Epithelial cell of prostate (primary cell): ENCODE measurements at places on chromosomes 13 and 19.
A peak's percentile ranks its signal among the peaks of the same experiment; 100 is the strongest.

GRCh38 chr19:38617764-38618589, at the start of gene MAP4K1:
TSS of gene MAP4K1 (minus strand) at chr19:38617953. CDS start at chr19:38617895, 58 bp downstream.
- DNase-seq, result no peak

- DNase-seq, result no peak
Measured at GRCh38 chr13:22765547-22765946, 415.2 kb upstream of the SGCG start.

GRCh38 chr19:5108123-5108596, 139.2 kb downstream of the KDM4B start:
- no peak for DNase-seq

GRCh38 chr19:9757544-9758501, 10.7 kb downstream of the ZNF846 start:
- no peak for DNase-seq

GRCh38 chr13:107867701-107868661, 347.4 kb downstream of the LIG4 start:
- DNase-seq, result no peak

- no peak for DNase-seq
Measured at GRCh38 chr13:82370316-82370715, 1512.0 kb downstream of the SLITRK1 start.

- DNase-seq, result peak; percentile 20
Measured at GRCh38 chr13:70668983-70669382, 560.7 kb upstream of the KLHL1 start.

- DNase-seq, result peak; percentile 77
Measured at GRCh38 chr13:97122381-97122996, 99.6 kb upstream of the MBNL2 start.

DNA sequence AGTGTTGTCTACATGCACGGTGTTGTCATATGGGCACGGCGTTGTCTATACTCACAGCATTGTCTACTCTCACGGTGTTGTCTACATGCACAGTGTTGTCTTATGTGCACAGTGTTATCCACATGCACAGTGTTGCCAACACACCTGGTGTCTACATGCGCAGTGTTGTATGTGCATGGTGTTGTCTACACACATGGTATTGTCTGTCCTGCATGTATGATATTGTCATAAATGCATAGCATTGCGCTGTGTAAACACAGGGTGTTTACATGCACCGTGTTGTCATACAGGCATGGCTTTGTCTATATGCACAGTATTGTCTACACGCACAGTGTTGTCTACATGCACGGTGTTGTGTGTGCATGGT, 6.8 kb downstream of the ADPRHL1 start:
- no peak for DNase-seq

DNA sequence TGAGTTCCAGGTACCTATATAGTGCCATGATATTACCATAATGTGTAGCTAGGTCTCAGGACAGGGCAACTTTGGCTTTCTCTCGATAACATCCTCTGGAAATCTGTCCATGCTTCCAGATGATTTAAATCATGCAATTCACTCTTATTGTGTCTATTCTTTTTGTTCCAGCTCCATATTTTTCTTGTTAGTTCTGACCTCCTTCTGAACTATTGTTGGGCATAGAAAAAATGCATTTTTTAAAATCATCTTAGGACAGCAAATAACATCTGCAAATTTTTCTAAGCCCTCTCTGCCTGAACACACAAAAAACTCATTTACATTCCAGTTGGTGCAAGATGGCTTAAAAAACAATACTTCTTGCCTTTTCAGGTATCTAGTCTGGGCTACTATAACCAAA, 1561.0 kb upstream of the MIR17HG start:
- DNase-seq, result no peak

GRCh38 chr13:106548064-106548696, 12.7 kb upstream of the EFNB2 start:
- no peak for DNase-seq

- no peak for DNase-seq
Measured at GRCh38 chr13:79448413-79448812, 32.5 kb upstream of the NDFIP2 start.

GRCh38 chr19:9937001-9937411, 691 bp upstream of the OLFM2 start:
- no peak for DNase-seq

DNA sequence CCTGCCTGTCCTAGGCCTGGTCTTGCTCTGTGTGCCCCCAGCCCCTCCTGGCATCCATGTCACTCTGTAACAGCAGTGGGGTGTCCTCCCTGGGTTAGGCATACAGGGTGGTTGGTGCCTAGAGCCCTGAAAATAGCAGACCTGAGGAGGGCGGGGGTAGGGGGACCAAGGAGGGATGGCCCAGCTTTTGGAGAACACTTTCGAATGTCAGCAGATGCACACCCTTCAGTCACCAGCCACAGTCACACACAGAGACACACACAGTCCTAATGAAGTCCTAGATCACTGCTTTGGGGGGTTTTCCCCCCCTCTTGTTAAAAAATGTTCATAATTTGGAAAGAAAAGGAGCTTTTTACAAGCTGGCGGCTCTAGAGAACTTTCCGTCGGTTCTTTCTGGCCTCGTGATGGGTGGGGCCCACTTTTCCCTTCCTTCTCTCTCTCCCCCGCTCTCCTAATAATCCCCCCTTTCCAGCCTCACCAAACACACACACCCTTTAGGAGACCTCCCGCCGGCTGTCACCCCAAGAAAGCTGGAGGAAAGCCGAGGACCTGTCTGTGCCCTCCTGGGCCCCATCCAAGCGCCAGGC, 47.9 kb downstream of the LYL1 start:
- DNase-seq, result no peak

DNA sequence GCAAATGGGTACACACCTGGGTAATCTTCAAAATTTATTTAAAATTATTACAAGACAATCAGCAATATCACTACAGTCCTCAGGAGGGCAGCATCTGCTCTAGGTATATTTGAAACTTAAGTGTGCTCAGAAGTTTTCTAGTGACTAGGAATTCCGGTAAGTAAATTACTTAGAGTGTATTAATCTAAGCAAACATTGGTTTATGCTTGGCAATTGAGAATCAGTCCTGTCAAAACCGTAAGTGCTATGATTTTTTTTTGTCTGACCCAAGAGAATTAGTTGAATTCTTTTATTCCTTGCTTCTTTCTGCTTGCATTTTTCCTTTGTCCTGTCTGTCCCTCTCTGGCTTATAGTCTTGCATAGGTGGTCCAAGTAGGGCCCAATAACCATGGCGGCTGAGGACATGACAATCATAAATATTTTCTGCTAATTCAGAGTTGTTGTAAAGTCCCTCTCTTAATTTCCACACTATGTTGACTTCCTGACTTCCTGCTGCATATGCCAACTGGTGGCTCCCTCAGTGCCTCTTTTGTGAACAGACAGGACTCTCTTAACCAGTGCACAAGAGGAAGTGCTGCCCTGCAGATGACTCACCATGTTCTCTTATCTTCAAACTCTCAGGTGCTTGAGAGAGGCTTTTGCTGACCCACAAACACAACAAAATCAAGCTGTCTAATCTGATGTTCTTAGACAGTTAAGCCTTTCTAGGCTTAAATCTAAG, 82.2 kb downstream of the SLAIN1 start:
- DNase-seq, result peak; percentile 26

GRCh38 chr13:107457686-107458085, 757.6 kb downstream of the LIG4 start:
- no peak for DNase-seq

DNA sequence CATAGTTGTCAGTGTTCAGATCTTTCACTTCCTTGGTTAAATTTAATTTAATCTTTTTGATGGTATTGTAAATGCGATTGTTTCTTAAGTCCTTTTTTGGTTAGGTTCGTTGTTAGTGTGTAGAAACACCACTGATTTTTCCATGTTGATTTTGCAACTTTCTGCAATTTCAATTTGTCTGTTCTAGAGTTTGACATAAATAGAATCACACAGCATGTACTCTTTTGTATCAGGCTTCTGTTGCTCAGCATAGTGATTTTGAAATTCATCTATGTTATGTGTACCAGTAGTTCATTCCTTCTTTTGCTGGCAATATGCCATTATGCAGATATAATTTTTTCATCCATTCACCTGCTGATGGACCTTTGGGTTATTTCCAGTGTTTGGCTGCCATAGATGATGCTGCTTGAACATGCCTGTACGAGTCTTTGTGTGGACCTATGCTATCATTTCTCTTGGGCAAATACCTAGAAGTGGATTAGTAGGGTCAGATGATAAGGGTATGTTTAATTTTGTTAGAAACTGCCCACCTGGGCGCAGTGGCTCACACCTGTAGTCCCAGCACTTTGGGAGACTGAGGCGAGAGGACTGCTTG, 33.1 kb downstream of the BICRA start:
- no peak for DNase-seq

- no peak for DNase-seq
Measured at GRCh38 chr13:81207636-81208035, 866.7 kb upstream of the SPRY2 start.

- DNase-seq, result no peak
Measured at GRCh38 chr13:105466376-105466775, 1069.1 kb downstream of the EFNB2 start.

GRCh38 chr13:59671881-59672280, 491.8 kb downstream of the DIAPH3 start:
- DNase-seq, result no peak

- no peak for DNase-seq
Measured at GRCh38 chr19:11382898-11383705, 1.0 kb downstream of the EPOR start.

DNA sequence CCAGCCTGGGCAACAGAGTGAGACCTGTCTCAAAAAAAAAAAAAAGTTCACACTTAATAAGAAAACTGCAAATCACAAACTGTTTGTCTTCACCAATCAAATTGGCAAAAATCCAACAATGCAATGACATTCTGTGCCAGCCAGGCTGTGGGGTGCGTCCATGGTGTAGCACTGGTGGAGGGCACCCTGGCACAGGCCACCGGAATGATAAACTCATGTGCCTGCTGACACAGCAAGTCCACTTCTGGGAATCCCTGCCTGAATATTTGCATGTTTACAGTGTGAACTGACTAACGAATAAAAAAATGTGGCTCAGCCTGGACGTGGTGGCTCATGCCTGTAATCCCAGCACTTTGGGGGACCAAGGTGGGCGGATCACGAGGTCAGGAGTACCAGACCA, 1.6 kb upstream of the LRRC25 start:
- DNase-seq, result no peak

GRCh38 chr13:39039041-39039440, 785 bp downstream of the NHLRC3 start:
- DNase-seq, result no peak

GRCh38 chr13:107586216-107586615, 629.1 kb downstream of the LIG4 start:
- DNase-seq, result no peak

GRCh38 chr13:23613596-23613995, 43.4 kb downstream of the TNFRSF19 start:
- DNase-seq, result no peak

DNA sequence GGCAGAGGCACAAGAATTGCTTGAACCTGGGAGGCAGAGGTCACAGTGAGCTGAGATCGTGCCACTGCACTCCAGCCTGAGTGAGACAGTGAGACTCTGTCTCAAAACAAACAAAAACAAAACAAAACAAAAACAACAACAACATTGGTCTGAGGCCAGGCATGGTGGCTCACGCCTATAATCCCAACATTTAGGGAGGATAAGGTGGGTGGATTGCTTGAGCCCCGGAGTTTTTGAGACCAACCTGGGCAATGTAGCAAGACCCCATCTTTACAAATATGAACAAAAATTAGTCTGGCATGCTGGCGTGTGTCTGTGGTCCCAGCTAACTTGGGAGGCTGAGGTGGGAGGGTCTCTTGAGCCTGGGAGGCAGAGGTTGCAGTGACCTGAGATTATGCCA, 16.0 kb upstream of the NWD1 start:
- no peak for DNase-seq

GRCh38 chr13:100547791-100548201, 40.8 kb downstream of the GGACT start:
- no peak for DNase-seq

GRCh38 chr19:14054721-14055120, 7.2 kb downstream of the PALM3 start:
- DNase-seq, result no peak

DNA sequence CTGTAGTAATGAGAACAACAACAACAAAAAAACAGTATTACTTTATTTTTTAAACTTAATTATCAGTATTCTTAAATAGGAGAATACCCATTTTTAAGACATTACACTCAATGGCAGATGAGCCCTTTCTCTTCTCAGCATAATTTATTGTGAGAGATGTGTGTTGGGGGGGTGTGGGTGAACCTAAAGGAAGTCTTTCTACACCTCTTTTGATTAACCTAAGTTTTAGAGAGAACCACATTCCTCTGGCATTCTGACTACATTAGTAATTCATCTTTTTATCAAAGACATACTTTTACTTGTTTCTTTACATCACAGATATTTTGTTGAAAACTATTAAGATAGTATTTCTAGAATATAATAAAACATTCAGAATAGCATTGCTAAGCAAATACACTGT, 890.9 kb downstream of the PCDH9 start:
- DNase-seq, result no peak

DNA sequence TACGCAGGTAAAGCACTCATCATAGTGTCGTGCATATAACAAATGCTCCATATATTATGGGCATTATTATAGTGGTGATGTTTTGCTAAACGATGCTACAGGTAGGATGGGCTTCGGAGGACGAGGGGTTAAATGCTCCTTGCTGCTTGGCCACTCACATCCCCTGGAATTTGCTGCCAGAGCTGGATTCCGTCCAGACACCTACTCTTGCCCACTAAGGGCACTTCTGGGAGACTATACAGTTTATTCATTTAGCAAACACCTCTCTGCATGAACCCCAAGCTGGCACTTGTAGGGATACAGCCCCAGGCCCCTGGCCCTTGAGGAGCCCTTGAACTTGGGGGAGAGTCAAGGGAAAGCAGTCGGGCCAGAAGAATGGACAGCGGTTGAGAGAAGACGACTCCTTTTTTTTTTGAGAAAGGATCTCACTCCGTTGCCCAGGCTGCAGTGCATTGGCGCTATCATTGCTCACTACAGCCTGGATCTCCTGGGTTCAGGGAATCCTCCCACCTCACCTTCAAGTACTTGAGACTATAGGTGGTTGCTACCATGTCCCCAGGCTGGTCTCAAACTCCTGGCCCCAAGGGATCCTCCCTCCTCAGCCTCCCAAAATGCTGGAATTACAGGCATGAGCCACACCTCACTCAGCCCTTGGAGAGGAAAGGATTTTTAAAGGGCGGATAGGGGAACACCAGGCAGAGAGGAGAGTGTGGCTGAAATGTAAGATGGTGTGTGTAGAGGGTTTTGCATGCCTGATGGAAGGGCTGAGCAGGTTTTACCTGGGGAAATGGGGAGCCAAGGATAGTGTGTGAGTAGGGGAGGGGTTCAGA, 1.1 kb upstream of the MRPL34 start:
- no peak for DNase-seq

DNA sequence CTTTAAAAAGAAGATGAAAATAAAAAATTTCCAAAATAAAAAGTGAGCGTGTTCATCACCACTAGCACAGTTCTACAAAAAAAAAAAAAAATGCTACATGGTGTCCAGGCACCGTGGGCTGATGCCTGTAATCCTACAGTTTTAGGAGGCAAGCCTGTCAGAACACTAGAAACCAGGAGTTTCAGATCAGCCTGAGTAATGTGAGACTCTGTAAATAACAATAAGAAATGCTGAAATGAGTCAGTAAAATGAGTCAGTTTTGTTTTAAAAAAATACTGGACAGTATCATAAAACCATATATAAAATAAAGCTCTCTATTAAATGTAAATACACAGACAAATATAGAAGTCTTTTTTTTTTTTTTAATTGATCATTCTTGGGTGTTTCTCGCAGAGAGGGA, 30.0 kb downstream of the ZNF91 start:
- no peak for DNase-seq
